D721Med (cell line): ENCODE measurements at places on chromosomes 7 and 10.

DNA sequence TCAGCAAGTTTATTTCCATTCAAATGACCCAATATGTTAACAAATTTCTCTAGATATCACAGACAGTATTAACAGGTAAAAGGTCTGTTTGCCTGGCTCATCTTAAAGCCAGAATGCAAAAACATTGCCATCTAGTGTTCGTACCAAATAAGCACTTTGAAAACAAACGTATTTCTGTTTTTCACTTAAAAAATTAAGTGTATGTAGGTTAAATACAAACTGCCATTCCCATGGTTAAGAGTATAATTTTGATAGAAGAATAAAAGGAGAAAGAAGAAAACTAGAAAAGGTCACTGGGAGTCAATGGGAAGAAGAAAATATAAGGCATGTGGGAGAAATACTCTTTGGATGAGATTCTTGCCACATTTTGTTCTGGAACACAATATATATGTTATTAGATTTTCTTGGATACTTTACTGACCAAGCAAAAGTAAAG is 51.0 kb downstream of the ORC5 start:
- DNase-seq: no peak

GRCh38 chr10:70234668-70235447 is 1.6 kb upstream of the PPA1 start:
- no peak for DNase-seq

GRCh38 chr10:97096261-97097083 is 89.3 kb downstream of the SLIT1 start:
- no peak for DNase-seq

GRCh38 chr10:90612276-90612675 is 245.6 kb downstream of the HTR7 start:
- DNase-seq: no peak

GRCh38 chr7:100059251-100059739 is 9.7 kb downstream of the ZSCAN21 start:
- no peak for DNase-seq

DNA sequence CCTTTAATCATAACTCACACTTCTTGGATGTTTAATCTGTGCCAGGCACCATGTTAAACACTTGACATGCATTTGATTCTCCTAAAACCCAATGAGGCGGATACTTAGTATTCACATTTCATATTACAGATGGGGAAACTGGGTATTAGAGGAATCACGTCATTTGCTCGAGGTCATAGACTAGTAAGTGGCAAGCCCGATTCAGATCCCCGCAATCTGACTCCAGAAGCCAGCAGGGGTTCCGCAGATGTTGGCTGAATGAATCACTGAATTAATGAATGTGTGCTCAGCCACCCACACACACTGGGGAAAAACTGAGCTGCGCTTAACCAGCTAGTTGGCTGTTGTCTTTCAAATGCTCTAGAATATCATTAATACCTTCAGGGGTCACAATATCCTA is 22.5 kb upstream of the ENO4 start:
- no peak for DNase-seq

DNA sequence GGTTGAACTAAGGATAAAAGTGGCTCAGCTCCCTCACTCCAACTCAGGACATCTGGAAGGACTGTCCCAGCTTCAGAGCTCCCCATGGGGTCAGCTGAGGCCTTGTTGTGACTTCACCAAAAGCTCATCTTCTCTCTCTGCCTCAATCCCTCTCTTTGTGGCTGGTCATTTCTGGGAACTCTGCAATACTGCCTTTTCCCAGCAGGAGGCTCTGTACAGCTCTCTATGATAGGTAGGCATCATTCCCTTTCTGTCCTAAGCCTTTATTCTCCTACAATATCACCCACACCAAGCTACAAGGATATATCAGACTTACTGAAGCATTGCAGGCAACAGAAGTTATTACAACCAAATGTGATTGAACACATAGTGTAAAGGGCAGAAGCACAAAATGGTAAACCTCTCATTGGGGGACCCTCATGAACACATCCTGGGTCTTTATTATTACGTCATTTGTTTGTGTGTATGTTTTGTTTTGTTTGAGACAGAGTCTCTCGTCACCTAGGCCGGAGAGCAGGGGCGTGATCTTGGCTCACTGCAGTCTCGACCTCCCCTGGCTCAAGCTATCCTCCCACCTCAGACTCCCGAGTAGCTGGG is 36.7 kb upstream of the PRPS1L1 start:
- no peak for DNase-seq

GRCh38 chr10:107442035-107442505 is 277.6 kb upstream of the SORCS1 start:
- no peak for DNase-seq

DNA sequence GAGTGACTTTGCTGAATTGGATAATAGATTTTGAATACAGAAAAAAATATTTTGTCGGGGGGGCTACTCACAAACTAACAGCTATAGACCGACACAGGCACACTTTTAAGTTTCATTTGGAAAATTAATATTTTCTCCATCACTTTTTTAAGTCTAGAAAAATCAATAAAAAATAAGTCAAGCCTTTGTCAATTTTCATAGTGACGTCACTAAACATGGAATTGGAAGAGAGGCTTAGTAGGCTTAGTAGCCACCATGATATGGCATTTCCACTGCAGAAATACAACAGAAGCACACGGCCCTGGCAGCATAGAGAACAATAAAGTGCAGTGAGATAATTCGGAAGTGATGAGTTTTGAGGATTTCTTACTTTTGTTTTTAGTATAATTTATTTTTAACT is 357.2 kb downstream of the RPS24 start:
- DNase-seq: no peak

DNA sequence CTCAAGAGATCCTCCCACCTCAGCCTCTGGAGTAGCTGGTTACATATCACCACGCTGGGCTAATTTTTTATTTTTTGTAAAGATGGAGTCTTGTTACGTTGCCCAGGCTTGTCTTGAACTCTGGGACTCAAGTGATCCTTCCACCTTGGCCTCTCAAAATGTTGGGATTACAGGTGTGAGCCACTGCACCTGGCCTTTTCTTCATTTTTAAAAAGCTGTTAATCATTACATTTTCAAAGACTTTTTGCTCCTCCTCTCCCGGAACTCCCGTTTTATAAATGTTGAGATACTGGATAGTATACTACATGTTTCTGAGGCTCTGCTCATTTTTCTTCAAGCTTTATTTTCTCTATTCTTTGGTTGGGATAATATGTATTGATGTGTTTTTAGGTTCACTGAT is 16.4 kb downstream of the AOAH start:
- DNase-seq: no peak

- DNase-seq: no peak
These were observed 82.9 kb downstream of the CFTR start for GRCh38 chr7:117562759-117563158.

GRCh38 chr10:389261-389790 is 254.1 kb downstream of the ZMYND11 start:
- DNase-seq: no peak
